ENCODE measurements at places on chromosomes 6 and 20.

GRCh38 chr6:4383910-4384638, 248.7 kb upstream of the ECI2 start:
- no peak for DNase-seq

DNA sequence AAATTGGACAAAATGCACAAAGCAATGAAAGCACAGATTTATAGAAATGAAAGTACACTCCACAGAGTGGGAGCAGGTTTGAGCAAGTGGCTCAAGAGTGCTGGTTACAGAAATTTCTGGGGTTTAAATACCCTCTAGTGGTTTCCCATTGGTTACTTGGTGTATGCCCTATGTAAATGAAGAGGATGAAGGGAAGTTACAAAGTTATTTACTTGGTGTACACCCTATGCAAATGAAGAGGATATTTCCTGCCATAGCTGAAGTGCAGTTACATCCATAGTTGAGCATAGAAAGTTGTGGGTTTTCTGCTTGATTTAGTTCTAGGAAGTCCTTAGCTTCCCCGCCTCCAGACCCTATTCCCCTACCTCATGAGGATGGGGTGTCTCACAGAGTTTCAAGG, 22.7 kb downstream of the BCAS1 start:
- no peak for DNase-seq

- DNase-seq: no peak
These were observed 17.4 kb downstream of the PRL start for GRCh38 chr6:22279427-22279826.

DNA sequence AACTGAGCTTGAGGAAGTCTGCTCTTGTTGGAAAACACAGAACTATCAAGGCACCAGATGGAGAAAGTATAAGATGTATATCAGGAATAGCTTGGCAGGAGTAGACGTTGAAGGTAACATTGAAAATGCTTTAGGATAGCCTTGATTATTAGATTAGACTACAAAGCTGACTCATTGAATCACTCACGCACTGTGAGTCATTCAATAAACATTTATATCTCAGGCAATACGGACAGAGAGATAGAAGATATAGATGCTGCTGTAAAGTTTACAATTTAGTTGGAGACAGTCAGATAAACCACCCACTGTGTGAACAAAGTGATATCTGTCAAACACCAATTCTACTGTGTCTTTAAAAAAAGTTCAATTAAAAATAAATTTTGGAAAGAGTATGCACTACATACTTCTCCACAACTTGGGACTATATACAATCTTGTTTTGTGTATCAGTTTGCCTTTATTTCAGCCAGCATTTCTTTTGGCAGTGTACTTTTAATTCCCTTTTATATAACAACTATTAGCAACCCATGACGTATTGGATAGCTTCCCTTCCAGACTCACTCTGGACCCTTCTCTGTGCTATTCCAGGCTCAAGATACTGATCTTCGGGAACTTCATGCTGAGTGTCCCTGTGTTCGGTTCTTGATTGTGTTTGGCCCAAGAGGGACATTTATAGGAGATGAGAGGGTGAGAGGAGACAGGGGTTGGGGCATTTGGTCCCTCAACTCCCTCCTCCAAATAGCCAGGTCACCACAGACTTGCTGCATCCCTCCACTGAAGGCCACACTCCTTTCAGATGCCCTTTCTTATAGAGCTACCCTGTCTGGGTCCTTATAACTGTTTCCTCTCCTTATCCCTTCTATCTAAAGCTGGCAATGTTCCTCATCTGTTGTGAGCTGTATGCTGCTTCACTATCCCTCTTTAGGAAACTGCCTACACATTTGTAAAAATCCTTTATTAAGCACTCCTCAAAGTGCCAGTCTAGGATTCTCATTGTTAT, 176.6 kb upstream of the PTPRK start:
- no peak for DNase-seq

- no peak for DNase-seq
These were observed 80.0 kb upstream of the TOP1 start for GRCh38 chr20:40948465-40949267.

GRCh38 chr20:20427227-20427864, 59.4 kb downstream of the INSM1 start:
- no peak for DNase-seq

DNA sequence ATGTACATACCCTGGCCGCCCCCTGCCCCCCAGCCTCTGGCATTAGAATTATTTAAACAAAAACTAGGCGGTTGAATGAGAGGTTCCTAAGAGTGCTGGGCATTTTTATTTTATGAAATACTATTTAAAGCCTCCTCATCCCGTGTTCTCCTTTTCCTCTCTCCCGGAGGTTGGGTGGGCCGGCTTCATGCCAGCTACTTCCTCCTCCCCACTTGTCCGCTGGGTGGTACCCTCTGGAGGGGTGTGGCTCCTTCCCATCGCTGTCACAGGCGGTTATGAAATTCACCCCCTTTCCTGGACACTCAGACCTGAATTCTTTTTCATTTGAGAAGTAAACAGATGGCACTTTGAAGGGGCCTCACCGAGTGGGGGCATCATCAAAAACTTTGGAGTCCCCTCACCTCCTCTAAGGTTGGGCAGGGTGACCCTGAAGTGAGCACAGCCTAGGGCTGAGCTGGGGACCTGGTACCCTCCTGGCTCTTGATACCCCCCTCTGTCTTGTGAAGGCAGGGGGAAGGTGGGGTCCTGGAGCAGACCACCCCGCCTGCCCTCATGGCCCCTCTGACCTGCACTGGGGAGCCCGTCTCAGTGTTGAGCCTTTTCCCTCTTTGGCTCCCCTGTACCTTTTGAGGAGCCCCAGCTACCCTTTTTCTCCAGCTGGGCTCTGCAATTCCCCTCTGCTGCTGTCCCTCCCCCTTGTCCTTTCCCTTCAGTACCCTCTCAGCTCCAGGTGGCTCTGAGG, 7.6 kb downstream of the CDKN1A start:
- no peak for DNase-seq

GRCh38 chr20:8389381-8390036, 257.4 kb downstream of the PLCB1 start:
- DNase-seq: no peak

DNA sequence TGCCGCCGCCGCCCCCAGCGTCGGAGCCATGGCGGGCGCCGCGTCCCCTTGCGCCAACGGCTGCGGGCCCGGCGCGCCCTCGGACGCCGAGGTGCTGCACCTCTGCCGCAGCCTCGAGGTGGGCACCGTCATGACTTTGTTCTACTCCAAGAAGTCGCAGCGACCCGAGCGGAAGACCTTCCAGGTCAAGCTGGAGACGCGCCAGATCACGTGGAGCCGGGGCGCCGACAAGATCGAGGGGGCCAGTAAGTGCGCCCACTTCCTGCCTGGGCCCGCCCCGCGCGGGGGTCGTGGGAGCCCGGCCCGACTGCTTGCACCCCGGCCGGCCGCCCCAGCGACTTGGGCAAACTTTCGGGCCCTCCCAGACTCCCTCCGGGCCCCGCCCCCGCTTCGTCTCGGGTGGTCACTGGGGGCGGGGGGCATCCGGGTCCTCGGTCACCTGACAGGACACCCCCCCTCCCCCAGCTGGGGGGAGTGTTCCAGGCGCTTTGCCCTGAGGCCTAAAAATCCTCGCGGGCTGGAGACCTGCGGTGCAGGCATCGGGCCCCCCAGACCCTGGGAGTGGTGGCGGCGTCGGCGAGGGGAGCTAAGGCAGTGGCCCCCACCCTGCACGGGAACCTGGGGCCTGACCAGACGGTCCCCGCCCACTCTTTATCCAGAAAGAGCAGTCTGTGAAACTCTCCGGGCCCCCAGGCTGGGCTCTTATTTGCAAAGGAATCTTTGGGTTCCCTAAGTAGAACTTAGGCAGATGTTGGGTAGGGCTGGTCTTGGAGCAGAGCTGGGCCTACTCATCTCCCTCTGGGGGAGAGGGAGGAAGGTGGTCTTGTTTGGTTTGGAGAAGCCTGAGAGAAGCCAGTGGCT, 501 bp downstream of the PLCG1 start:
- peak; percentile 56 for DNase-seq

DNA sequence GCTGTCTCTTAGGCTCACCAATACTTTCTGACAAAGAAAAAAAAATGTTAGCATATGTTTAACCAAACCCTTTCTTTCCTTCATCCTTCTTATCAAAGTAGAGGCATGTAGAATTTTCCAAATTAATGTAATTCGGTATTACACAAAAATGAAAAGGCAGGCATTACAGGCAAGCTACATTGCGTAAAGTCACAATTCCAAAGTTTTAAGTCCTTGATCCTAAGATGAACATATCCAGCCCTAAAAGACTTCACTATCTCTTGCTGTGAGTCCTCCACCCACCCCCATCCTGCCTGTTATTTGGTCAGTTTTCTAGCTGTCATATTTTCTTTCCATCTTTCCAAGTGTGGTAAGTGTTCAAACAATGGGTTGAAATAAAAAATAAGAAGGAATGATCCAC, 12.1 kb upstream of the TENT5A start:
- DNase-seq: no peak

- no peak for DNase-seq
These were observed 143.0 kb downstream of the GMDS start for GRCh38 chr6:2102316-2102883.

GRCh38 chr6:33923857-33924514, 120.2 kb upstream of the MLN start:
- no peak for DNase-seq

GRCh38 chr6:75997696-75998095, 74.8 kb downstream of the IMPG1 start:
- DNase-seq: no peak

GRCh38 chr6:113762641-113763040, 94.5 kb upstream of the MARCKS start:
- no peak for DNase-seq

GRCh38 chr20:58308680-58309527, 611 bp upstream of the RAB22A start:
- peak; percentile 59 for DNase-seq

DNA sequence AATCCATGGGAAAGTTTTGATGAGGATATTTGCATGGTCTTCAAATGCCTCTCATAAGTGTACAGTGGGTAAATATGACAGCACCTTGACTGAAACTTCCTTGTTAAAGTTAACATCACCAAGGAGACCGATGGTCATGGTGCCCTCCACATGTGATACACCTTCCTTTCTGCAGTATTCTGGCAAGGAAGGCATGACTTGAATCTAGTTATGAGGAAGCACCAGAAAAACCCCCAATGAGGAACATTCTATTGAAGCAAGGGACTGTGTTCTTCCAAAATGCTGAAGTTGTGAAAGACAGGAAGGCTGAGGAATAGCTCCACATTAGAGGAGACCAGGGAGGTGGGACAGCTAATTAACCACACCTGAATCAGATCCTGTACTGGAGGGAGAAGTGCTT, 118.3 kb downstream of the SLC24A3 start:
- DNase-seq: no peak

DNA sequence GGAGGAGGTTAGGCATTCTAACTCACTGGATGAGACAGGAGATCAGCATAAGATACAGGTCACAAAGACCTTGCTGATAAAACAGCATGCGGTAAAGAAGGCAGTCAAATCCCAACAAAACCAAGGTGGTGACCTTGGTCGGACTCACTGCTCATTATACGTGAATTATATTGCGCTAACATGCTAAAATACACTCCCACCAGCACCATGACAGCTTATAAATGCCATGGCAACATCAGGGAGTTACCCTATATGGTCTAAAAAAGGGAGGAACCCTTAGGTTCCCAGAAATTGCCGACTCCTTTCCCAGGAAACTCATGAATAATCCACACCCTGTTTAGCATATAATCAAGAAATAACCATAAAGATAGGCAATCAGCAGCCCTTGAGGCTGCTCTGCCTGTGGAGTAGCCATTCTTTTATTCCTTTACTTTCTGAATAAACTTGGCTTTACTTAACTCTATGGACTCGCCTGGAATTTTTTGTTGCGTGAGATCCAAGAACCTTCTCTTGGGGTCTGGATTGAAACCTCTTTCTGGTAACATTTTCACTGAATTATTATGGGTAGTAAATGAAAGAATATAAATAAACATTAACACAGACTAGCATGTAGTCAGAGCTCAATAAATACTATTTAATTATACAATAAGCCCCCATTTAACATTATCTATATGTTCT, 3.0 kb upstream of the LAMA4 start:
- no peak for DNase-seq

DNA sequence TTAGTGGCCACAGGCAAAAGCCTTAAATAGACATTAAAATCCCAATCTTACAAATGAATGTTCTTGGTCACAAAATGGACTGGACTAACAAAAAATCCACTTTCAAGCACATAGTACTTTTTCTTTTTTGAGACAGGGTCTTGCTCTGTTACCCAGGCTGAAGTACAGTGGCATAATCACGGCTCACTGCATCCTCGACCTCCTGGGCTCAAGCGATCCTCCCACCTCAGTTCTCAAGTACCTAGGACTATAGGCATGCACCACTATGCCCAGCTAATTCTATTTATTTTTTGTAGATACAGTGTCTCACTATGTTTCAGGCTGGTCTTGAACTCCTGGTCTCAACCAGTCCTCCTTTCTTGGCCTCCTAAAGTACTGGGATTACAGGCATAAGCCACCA, 59.4 kb downstream of the MAP3K5 start:
- DNase-seq: no peak

DNA sequence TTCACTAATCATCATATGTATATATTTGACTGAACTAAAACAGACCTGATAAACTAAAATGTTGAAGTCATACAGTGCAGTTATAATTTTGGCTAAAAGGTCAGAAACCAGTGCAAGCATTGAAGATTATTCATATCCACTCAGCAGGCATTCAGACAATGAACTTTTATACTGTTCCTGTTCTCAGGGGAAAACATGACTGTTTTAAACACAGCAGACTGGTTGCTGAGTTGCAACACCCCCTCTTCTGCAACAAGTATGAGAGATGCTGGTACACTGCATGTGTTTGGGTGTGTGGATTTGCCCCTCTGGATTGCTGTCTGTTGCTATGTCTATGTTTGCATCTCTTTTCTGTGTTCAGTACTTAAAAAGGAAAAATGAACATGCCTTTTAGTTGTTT, 206.8 kb downstream of the EYA4 start:
- DNase-seq: no peak

DNA sequence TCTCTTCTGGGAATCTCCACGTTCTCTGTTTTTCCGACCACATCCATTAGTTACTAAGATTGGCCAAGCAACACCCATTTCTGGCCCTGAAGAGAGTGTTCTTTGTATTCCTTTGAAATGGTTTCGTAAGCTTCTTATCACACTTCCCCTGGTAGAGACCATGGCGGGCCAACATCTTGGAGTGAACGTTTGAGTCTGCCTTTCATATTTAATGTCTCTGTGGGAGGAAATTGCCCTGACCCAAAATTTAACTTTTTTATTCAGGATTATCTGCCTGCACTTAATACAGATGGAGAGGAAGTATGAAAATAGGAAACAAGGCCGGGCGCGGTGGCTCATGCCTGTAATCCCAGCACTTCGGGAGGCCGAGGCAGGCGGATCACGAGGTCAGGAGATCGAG, 177.0 kb upstream of the SNX9 start:
- no peak for DNase-seq

- DNase-seq: no peak
These were observed 93.7 kb downstream of the ZFAND3 start for GRCh38 chr6:37913210-37913609.

DNA sequence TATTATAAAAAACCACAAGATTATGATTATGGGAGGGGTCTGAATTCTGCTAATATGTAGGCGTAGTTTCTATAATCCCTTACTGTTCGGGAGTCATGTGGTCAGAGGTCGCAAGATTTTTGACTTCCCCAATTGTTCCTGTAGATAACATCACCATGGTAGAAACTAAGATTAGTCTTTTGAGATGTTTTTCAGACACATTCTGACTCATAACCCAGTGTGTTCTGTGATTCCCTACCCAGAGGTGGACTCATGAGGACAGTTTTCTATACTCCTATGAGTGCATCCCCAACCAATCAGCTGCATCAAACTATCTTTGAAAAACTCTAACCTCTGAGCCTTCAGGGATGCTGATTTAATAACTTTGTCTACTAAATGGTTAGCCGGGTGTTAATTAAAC, 175.5 kb downstream of the RFPL4B start:
- DNase-seq: no peak

- no peak for DNase-seq
These were observed 113.0 kb downstream of the GMDS start for GRCh38 chr6:2132416-2132815.
